IMR-90 (cell line): ENCODE measurements at places on chromosomes 6 and 20. TPM values are rescaled to one million over a fixed set of nuclear protein-coding genes. Genes with fewer than 3 reads are reported as not detected.

GRCh38 chr6:71376830-71377229 lies 88.2 kb downstream of the OGFRL1 start:
- DNase-seq, result peak; percentile 18

- peak; percentile 35 for DNase-seq
Observed at GRCh38 chr6:31898383-31899011, 999 bp upstream of the EHMT2 start.

DNA sequence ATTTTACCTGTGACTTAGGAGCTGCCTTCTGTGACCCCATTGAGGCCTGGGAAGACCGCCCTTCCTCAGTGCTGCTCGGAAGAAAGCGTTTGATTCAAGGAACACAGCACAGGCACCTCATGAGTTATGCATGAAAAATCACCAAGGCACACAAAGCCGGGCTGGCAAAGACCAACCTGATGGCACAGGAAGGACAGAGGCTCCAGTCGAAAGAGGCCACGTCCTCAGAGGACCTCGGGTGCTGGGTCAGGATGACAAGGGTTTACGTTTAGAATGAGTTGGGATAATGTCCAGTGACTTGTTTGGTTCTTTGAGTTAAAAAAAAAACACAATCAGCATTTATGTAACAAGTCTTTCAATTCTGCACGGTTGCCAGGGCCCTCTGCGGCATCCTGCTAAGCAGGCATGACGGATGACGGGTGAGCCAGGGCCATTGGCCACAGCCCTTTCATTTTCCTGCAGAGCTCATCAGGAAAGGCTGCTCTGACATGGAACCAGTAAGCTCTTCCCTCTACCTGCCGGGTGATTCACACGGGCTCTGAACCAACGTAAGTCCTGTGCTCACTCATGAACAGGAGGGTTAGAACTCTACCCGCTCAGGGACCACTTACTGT lies 112.8 kb downstream of the DACT2 start:
- no peak for DNase-seq

- DNase-seq, result peak; percentile 93
Observed at GRCh38 chr6:16277101-16277981, 39.0 kb downstream of the GMPR start.

- DNase-seq, result peak; percentile 42
Observed at GRCh38 chr6:89281779-89282246, 33.3 kb downstream of the GABRR2 start.

- DNase-seq, result no peak
Observed at GRCh38 chr6:119294984-119295383, 54.6 kb downstream of the MAN1A1 start.

GRCh38 chr6:12749531-12750379 lies 33.2 kb downstream of the PHACTR1 start:
- DNase-seq, result no peak

- DNase-seq, result no peak
Observed at GRCh38 chr6:5922230-5922629, 84.5 kb downstream of the NRN1 start.

DNA sequence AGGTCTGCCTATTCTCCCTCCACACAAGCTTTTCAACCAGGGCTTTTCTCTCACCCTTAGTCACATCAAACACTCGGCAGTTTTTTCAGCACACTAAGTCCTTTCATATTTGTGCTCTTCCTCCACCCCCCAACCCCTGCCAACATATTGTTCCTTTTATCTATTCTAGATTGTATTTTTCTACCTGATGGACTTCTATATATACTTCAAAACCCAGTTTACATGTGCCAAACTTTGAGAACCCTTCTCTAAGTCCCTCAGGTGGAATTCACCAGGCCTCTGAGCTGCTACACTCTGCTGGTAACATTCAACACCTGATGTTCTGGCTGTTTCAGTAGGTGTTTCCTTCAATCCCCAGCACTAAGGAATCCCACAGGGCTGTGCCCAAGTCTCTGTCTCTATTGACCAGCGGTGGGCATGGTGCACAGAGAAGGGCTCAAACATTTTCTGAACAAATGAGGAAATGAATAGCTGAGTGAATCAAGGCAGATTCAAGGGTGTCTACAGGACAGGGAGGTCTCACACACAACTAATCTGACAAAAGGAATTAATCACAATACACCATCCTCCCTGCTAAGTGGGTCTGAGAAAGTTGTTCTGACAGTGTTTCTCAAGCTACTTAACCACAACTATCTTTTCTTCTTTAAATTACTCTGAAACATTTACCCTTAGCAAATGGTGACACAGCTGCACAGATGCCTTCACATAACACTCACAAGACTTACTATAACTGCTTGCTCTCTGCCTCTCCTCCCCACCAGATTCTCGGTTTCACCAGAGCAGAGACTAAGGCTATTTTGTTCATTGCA lies 166.5 kb downstream of the TSHZ2 start:
- no peak for DNase-seq

DNA sequence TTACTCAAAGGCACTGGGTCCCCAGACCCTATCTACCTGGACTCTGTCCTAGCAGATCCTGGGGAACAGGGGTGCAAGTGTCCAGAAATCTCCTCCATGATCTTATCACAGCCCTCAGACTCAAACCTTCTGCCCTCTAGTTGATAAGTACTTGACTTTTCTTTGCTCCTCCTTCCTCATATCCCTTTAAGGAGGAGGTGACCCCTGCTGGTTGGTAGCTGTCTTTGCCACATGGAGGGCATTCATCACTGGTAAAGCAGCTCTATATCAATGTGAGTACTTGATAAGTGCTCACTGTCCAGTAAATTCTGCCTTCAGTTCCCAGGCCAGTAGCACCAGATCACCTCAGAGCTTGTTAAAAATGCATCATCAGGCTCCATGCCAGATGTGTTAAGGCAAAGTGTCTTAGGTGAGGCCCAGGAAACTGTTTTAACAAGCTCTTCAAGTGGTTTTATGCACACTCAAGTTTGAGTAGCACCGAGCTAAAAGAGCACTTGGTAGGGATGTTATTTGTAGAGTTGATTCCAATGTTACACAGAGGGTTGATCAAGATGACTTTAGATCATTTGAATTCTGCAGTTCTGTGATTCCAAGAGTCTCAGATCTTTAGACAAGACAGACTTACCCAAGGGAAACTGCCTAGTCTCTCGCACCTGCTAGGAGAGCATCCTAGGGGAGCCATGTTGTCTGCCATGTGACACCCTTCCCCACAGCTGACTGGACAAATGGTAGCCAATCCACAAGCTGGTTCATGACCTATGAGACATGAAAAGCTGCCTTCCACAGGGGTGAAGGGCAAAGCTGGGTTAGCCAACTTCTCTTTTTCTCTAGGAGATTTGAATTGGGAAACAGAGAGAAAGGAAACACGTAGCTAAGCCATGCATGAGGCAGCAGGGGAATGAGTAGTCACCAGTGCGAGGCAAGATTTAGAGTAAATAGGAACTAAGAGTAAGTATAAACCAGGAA lies 18.6 kb downstream of the TREML2 start:
- peak; percentile 55 for DNase-seq

- DNase-seq, result peak; percentile 38
Observed at GRCh38 chr20:59571551-59572314, 32.6 kb upstream of the PHACTR3 start.

GRCh38 chr6:149566410-149567193 lies 427 bp downstream of the GINM1 start:
- DNase-seq, result peak; percentile 15

DNA sequence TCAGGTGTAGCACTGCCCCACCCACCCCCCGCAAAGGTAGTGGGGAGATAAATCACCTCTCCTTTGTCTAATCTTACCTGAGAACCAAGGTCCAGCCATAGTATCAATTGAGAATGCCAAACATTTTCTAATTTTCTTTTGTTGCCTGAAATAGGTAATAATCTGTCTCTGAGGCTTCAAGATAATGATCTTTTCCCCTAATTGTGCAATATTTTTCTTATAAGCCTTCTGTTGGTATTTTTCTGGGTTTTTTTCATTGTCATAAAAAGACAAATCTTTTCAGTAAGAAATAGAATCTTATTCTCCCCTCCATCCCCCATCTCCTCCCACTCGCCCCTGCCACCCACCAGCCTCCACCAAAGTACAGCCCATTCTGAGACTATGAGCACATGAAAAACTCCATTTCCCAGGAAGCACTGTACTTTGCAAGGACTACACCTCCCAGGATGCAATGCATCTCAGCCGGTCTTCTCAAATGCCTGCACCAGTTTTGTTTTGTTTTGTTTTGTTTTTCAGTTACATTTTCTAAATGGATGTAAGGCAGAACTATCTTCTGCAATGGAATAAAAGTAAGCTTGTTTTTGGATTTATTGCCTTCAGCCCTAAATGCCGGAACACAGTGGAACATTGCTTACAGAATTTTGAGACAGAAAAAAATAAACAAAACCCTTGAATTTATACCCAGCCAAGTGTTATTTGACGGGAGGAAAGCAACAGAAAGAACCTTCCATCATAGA lies 268.0 kb downstream of the TFAP2A start:
- peak; percentile 8 for DNase-seq

DNA sequence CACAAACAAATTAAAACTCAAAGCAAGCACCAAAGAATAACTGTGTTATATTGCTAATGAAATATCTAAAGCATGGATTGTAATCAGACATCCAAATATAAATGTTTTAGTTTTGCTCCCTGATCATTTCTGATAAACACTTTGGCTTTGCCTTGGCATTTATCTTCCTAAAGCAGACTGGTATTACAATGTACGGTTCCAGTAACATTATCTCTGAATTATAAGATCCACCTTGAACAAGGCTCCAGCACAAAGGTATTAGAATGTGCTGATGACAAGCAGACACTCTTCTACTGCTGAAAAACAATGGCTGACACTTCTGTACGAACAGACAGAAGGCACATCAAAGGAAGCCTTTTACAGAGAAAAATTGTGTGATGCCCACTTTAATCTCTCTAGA lies 74.6 kb downstream of the INSM1 start:
- no peak for DNase-seq

- DNase-seq, result no peak
Observed at GRCh38 chr20:23002276-23002675, 32.8 kb upstream of the SSTR4 start.

- no peak for DNase-seq
Observed at GRCh38 chr6:27049863-27050781, 197.4 kb upstream of the PRSS16 start.

DNA sequence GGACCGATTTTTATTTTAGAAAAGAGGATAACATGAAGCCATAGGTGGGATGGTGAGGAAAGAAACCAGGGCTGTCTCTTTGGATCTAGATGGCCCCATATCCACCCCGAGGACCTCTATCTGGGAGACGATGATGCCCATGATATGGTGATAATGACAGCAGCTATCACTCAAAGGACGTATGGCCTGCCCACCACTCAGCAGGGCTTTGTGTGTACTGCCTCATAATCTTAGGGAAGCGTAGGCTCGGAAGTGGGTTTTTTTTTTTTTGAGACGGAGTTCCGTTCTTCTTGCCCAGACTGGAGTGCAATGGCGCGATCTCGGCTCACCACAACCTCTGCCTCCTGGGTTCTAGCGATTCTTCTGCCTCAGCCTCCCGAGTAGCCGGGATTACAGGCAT lies 8.2 kb upstream of the TAF8 start:
- DNase-seq, result no peak

- DNase-seq, result no peak
Observed at GRCh38 chr20:39862470-39862891, 826.6 kb downstream of the MAFB start.

DNA sequence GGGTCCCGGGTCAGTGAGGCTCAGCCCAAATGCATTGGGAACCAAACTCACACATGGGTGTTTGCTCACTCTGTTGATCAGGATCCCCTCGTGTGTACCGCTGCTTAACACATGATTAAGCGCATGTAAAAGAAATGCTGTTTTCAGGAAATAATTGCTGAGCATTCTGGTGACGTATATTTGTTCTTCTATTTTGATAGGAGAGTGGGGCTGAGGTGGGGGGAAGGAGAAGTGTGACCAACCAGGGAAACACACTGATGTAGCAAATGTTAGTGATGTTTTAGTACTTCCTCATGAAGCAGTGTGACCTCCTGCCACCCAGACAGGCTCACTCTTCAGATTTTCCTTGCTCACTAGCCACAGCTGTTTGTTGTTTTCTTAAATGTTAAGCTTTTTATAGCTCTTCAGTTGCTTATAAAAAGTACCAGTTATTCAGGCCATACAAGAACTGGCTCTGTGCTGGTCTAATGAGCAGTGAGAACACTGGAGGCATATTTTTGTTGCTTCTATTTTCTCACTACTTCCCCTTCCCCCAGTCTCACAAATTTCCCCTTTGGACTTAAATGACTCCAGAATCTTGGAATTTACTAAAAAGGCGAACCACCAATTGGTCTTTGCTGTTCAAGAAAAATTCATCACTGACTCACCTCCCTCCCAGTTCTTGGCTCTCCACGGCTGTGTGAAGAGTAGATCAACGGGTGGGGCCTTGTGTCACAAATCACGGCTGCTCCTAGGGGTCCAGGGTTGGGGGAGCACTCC lies 79.2 kb upstream of the BACH2 start:
- DNase-seq, result peak; percentile 87

- DNase-seq, result peak; percentile 21
Observed at GRCh38 chr6:136685540-136686108, 106.7 kb downstream of the MAP3K5 start.

GRCh38 chr6:39378175-39378959 lies 55.9 kb upstream of the KCNK16 start:
- DNase-seq, result no peak

The LSM2 gene
- 48.0 and 56.3 TPM in 2 replicates for total RNA-seq

The OLIG3 gene
- not detected in 2 replicates for total RNA-seq

The FOXQ1 gene
- not detected in 2 replicates for total RNA-seq

The ZHX3 gene
- total RNA-seq, result 28.0 and 28.3 TPM in 2 replicates

The HAO1 gene
- total RNA-seq, result not detected in 2 replicates

The GPR6 gene
- total RNA-seq, result not detected in 2 replicates

The SLC52A3 gene
- not detected in 2 replicates for total RNA-seq

The RTF2 gene
- total RNA-seq, result 109 and 118 TPM in 2 replicates

The SLC22A2 gene
- not detected in 2 replicates for total RNA-seq

The MEP1A gene
- total RNA-seq, result not detected in 2 replicates
